Stimulated activated CD4-positive, alpha-beta T cell treated with anti-CD3 and anti-CD28 coated beads, Interleukin-15, amount 100 ng/mL, for 1 hour (primary cell): ENCODE measurements at places on chromosomes 2 and 18.

- DNase-seq: no peak
These were observed 68.7 kb downstream of the STRADB start for GRCh38 chr2:201520201-201520600.

DNA sequence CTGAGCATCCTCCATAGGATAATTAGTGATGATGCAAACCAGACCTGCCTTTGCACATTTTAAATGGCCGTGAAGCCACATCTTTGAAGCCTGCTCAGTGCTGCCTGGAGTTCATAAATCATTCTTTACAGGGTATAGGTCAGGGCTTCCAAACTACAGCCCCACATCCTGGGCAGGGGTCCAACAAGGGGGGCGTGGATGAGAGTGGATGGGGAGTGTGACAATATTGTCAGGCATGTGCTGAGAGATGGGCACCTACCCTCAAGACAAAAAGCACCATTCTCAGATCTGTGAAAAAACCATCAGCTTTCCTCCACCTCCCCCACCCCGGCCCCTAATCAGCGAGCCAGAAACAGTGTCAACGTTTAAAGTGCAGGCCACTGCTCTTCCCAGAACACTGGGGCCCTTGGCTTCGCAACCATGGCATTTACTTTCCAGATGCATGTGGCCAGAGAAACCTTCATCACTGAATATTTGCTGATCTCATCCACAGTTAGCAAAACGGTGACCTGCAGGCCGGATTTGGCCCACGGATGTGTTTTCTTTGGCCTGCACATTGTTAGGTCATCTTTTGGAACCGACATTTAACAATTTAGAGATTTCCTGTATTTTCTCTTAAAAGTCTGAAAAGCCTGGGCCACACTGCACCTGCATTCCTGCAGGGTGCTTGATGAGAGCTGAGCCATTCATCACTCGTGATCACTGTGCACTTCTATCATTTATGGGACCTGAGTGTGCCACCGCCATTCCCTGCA, 130.7 kb downstream of the ANKRD44 start:
- no peak for DNase-seq

DNA sequence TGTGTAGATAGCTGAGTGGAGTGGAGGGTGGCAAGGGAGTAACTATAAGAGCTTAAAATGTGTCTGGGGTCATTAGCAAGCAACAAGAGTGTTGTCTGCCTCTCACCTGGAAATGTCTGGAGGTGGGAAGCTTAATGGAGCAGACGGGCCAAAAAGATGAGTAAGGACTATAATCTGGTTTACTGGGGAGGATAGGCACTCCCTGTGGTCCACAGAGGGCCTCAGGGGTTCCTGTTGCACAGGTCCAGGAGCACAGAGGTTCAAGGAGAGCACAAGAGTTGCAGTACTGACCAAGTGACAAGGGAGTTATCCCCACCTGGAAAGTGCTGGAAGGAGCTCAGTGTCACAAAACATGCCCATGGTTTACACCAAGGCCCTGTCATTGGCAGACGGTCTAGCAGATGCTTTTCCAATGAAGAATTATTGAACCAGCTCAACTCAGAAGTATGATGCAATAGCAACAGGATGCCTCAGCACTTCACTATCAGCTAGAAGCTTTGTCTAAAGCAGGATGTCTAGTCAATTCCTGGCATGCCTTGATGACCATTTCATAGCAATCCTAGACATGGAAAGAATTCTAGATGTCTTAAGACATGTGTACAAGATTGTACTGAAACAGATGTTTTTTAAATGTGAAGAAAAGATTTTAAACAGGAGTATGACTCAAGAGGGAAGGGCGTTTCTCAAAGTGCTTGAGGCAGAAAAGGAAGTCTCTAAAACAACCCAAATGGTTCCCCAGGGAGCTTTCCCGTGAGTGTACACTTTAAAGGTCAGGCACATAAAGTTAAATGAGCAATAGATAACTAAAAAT, 62.9 kb upstream of the SERPINE2 start:
- DNase-seq: no peak

- no peak for DNase-seq
These were observed 319.4 kb upstream of the NCKAP5 start for GRCh38 chr2:133887676-133888040.

- DNase-seq: no peak
These were observed 9.4 kb upstream of the ARHGAP28 start for GRCh38 chr18:6719910-6720683.

- no peak for DNase-seq
These were observed 97.2 kb upstream of the FAM136A start for GRCh38 chr2:70399046-70399445.

GRCh38 chr18:44759925-44760342, 79.2 kb downstream of the SETBP1 start:
- DNase-seq: no peak

DNA sequence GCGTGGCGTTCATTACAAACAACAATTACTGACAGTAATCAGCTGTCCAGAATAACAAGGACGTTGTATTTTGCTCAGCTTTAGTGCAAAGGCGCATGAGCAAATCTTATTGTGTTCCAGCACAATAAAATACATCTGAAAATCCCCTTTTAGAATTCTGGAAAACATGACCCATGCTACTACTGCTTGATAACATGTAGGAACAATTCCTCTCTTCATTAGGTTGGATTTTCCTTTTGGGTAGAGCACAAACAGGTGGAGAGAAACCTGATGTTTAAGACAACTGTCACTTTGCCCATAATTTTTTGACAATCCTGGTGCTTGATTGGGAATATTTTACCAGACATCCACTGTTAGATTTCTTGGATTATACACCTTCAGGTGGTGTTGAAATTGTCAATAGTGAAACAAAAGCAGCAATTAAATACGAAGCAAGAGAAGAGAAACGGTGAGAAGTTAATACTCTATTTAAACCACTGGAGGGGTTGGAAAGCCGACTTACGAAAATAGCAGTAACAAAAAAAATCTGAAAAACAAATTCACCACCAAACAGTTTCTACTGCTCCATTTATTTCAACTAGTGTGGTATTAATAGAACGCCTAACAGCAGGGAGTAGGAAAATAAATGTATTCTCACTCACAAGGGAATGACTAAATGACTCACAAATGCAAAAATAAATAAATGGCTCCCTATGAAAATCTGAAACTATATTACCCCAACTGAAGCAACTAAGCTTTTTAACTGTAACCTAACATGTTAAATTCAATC, 102.7 kb downstream of the CPO start:
- DNase-seq: no peak

GRCh38 chr18:62990653-62991052, 275.3 kb downstream of the PHLPP1 start:
- DNase-seq: no peak

DNA sequence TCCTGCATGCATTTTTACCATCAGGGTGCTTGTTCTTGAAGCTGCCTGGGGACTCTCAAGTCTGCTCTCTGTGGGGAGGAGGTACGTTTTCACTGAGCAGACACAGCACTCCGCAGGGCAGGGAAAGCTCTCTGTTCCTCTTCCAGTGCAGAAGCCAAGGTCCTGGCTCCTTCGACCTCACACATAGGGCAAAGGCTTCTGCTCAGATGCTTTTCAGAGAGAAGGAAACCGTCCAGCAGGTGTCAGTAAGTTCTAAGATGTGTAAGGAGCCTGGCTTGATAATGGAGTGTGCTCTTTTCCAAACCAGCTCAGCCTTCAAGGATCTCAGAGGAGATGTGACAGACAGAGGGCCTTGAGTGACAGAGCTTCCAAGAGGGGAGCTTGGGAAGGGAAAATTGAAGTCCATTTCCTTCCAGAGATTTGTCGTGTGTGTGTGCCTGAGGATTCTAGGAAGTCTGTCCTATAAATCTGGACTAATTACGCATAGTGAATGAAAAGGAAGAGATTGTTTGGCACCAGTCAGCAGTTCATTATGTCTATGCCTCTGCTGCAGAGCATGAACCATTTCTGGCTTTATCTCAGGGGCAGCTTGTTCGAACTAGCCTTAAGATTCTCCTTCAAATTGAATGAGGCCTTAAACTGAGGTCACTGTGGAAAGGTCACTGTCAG, 67.3 kb upstream of the UPP2 start:
- no peak for DNase-seq

- peak; percentile 26 for DNase-seq
These were observed 56.6 kb downstream of the EPG5 start for GRCh38 chr18:45910405-45911023.

DNA sequence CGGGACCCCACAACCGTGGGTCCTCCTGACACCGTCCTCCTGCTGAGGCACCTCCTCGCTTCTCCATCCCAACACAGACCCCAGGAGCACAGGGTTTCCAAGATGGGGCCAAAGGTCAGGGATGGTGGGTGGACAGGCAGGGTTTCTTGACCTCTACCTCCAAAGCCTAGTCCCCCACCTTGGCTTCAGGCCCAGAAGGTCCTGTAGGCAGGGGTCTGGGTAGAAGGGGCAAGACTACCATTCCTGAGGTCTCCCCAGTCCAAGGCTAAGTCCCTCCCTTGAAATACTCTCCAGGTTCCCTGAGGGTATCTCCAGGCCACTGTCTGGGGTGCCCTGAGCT, 7.1 kb downstream of the CYP26B1 start:
- no peak for DNase-seq

DNA sequence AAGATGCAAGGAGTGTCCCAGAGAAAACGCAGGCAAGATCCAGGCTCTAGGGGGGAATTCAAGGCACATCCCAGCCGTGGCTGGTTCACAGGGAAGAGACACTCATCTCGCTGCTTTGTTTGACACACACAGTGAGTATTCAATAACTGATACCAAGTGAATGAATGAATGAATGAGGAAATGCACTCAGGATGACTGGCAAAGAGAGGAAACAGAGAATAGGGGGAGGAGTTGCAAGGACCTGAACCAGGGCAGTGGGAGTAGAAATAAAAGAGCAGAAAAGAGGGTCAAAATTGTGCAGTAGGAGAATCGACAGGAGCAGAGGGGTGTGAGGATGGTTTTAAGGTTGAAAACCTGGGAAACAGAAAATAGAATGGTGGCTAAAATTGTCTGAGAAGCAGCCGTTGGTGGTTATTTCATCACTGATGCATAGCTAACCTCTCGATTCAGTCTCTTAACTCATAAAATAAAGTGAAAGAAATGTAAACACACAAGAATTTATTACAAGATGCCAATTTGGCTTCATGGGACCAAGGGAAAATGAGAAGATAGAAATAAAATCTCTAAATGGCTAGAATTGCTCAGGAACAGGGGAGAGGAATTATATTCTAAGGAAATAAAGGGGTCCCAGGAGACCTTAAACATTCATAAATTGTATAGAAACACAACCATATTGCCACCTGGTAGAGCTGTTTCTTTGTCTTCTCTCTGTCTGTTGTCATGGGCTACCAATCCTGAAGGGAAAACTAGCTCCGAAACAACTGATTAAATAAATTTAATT, 63.9 kb upstream of the PHLPP1 start:
- DNase-seq: no peak

DNA sequence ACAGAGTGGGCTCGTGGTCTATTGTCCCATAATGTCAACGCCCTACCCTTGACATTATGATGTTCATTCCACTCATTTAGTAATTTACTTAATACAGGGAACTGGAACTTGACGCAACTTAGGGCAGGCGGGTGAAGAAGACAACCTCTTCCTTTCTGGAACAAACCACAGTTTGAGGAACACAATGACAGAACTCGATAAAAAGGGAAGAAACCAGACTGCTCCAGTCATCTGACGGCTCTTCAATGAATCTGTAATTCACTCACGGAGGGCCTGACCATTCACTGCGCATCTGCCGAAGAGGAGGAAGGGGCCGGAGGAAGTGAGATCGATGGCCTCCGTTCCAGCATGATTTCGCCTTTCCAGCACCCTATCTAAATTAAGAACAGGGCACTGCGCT, 83.2 kb downstream of the BCL2 start:
- no peak for DNase-seq

- DNase-seq: no peak
These were observed 32.3 kb upstream of the NDUFV2 start for GRCh38 chr18:9070212-9070611.

DNA sequence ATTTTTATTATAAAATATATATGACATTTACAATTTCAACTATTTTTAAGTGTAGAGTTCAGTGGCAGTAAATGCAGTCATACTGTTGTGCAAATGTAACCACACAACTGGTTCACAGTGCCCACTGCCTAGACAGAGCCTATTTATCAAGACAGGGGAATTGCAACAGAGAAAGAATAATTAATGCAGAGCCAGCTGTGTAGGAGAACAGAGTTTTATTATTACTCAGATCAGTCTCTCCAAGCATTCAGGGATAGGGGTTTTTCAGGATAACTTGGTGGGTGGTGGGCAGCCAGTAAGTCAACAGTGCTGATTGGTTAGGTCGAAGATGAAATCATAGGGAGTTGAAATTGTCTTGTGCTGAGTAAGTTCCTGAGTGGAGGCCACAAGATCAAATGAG, 200.3 kb downstream of the NYAP2 start:
- no peak for DNase-seq

GRCh38 chr2:5915881-5916310, 223.7 kb downstream of the SOX11 start:
- no peak for DNase-seq

DNA sequence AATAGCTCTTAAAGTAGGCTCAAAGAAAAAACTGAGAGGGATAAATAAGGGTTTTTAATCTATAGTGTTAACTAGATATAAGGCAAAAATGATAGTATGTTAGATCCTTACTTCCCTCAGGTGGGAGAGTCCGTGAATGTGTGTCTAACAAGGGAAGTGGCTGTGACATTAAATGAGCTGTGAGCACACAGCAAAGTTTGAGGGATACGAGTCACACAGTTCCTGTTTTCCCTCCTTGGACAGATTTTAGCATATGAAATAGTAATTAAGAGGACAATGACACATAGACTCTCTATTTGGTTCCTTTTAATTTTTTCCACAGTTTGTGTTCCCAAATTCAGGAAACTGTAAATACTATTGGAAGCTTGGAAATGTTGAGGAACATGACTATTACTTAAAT, 148.4 kb upstream of the CAVIN2 start:
- DNase-seq: no peak

DNA sequence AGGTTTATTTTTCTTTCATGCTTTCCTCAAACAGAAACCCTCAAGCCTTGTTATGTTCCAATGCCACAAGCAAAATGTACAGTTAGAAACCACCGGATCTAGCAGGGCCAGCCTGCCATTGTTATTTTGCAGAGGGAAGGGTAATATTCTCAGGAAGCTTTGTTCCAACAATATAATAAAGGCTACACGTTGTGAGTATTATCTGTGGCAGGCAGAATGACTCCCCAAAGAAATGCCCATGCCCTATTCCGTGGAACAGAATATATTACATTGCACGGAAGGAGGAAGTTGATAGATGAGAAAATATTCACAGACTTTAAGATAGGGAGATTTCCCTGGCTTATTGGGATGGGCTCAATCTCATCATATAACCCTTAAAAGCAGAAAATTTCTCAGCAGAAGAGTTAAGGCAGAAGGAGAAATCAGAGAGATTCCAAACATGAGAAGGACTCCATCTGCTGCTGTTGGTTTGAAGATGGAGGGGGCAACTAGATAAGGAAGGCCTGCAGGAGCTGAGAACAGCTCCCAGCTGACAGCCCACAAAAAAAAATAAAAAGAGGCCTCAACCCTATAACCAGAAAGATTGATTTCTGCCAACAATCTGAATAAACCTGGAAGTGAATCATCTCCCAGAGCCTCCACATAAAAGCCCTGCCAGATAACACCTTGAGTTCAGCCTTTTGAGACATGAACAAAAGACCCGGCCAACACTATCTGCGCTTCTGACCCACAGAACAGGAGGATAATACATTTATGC, 466.6 kb downstream of the LPIN1 start:
- DNase-seq: no peak

GRCh38 chr18:24719791-24720190, 259.4 kb downstream of the HRH4 start:
- DNase-seq: no peak

- no peak for DNase-seq
These were observed 16.6 kb upstream of the DNMT3A start for GRCh38 chr2:25358249-25358815.

GRCh38 chr2:234308813-234309195, 188.1 kb downstream of the ARL4C start:
- no peak for DNase-seq
